ENCODE measurements at places on chromosomes 6 and 20.

DNA sequence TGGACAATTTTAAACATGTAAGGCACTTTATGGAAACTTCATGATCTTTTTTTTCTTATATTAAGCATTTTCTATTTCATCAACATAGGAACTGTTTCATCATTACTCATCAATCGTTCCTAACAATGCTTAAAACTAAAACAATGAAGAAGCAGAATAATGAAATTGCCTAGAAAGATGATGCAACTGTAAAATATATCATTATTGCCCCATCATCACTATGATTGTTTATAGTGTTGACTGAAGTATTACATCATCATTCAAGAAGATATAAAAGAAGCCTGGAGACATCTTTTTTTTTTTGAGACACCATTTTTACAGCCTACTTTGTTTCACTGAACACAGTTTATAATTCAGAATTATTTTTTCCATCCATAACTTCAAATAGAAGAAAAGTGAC lies 147.2 kb downstream of the TRDN start:
- no peak for DNase-seq

DNA sequence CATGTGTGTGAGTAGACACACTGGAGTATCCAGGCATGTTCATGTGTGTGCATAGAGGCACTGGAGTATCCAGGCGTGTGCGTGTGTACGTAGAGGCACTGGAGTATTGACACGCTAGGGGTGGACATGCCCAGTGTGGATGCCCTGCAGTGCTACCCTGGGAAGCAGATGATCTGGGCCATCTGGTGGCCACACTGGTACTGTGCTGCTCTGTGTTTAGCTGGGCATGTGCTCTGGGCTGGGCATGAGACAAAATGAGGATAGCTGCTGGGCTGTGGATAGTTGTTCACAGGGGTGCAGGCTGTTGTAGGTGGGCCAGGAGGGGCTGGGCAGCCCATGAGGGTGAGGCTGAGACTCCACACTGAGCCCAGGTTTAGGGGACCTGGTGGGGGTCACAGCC lies 24.0 kb upstream of the NPBWR2 start:
- no peak for DNase-seq

DNA sequence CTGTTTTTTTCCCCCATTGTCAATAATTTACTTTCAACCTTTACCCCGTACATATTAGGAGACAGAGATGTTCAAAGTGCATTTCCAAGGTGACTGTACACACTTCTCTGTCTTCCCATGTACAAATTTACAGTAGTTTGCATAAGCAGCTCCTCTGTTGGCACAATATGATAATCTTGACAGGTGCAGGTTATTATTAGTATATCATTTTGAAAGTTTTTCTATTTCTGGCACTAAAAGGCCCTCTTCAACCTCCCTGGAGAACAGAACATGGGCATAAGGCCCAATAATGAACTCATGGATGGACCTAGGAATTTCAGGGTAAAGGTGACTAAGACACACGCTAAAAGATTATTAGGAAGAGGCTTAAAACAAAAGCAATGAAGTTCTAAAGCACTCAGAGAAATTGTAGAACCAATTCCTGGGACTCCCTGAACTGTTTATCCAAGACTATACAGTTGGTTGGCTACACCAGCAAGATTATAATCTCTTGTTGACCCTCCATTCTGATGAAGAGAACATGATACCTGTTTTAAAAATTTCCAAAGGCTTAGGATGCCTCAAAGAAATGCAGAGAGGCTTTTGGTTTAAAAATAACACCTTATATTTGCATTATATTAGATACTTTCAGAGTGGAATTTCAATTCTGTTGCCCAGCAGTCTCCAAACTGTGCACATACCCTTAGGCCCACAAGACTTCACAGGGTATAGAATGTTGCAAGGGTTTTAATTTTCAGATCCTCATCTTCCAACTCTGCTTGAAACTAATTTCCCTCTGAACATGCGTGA lies 1.1 kb downstream of the AIG1 start:
- peak; percentile 50 for DNase-seq

DNA sequence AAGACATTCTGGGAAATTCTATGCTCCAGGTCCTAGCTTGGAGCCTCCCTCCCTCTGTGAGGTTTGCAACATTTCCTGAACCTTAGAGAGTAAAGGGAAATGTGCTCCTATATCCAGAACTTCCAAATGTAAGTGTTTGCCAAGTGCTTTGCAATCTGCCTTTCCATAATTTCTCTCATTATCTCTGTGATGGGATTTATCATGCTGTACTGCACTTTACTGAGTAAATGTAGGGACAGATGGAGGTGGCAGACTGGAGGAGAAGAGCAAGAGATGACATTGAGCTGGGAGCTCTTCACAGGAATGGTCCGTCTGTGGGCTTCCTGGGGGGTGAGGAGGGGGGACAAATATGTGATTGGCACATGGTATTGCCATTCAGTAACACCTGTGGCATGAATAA lies 184.3 kb downstream of the SOX4 start:
- peak; percentile 16 for DNase-seq

- peak; percentile 94 for DNase-seq
Observed at GRCh38 chr20:11248687-11249638, 575.2 kb upstream of the JAG1 start.

GRCh38 chr6:1015825-1016224 lies 296.1 kb upstream of the FOXQ1 start:
- DNase-seq, result no peak
